ENCODE measurements at places on chromosomes 5 and 9.

DNA sequence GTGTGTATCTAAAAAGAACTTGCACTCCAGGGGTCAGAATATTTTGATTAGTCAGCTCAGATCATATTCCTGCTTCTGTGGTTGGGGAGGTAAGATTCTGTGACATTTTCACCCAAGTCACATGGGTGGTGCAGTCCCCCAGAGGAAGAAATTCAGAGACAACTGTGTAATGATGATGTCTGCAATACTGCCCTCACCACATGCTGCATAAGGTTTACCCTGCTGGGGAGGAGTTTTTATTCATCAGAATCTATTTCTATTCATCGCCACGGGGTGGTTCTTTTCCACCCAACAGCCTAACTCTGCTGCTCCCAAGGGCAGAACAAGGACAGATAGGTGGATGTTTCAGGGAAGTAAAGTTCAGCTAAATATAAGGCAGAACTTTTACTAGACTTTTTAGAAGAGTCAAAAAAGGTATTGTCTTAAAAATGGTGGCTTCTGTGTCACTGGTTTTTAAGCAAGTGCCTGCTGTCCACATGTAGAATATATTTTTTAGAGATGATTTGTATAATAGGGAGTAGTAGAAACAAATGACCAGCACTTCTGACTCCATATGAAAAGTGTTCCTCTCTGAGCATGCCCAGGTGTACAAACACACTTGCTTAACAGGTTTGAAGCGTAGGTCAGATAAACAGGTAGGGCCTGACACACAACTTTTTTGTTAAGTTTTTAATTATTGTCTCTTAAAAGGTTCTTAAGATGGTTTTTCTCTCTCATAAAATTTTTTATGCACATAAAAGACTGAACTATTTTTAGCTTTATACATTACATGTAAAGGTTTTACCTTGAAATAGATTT, 352.7 kb downstream of the LRRC70 start:
- no peak for DNase-seq

GRCh38 chr5:124908581-124909451, 162.4 kb upstream of the ZNF608 start:
- no peak for DNase-seq

GRCh38 chr9:75930190-75930589, 39.7 kb downstream of the PCSK5 start:
- no peak for DNase-seq

DNA sequence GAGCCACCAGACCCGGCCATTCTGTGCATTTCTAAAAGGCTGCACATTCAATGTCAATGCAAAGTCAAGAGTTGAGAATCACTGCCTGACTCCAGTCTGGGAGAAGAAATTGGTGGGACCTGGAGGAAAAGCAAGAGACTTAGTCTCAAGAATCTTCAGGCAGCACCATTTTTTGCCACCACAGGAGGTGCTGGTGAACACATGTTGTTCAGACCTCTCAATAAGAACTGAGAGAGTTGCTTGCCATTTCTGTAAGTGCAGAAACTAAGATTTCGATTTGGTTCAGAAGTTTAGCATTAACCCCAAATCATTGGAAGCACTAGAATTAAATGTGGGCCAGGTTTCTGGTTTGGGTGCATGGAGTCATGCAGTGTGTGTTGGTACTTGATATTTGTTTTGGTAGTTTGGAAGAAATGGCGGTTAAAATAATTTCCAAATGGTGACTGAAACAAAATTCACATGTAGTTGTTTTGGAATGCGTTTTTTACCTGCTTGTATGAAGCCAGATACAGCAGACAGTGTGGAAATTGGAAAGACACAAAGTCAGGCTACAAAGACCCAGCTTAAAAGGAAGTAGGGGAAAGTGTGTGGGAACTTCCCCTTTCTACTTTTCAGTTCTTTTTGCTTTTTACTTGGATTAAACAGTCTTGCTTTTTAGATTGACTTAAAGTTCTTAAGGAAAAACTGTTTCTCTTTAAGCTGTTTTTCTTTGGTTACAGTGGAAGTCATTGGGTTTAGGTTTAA, 20.4 kb downstream of the PDE8B start:
- no peak for DNase-seq
